ENCODE measurements at places on chromosomes 1 and 21.
A peak's percentile ranks its signal among the peaks of the same experiment; 100 is the strongest.

- no peak for DNase-seq
These were observed 13.5 kb upstream of the FOXJ3 start for GRCh38 chr1:42348498-42348897.

- DNase-seq: peak; percentile 54
These were observed 32.1 kb downstream of the JAK1 start for GRCh38 chr1:64934115-64934877.

DNA sequence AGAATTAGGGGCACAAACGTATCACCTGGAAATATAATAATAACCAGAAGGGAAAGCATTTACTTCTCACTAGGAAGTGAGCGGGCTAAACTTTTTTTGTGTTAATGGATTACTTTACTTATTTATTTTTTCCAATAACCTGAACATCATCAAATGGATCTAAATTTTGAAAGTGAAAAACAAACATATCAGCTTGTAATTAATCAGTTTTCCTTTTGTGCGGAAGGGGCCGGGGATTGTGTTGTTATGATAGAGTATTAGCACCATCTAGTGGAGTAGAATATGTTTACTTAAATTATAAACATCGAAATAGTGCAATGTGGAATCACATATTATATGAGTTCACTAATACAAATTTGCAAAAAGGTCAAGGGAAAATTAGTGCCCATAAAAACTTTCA is 9.0 kb downstream of the CFH start:
- peak; percentile 31 for DNase-seq

DNA sequence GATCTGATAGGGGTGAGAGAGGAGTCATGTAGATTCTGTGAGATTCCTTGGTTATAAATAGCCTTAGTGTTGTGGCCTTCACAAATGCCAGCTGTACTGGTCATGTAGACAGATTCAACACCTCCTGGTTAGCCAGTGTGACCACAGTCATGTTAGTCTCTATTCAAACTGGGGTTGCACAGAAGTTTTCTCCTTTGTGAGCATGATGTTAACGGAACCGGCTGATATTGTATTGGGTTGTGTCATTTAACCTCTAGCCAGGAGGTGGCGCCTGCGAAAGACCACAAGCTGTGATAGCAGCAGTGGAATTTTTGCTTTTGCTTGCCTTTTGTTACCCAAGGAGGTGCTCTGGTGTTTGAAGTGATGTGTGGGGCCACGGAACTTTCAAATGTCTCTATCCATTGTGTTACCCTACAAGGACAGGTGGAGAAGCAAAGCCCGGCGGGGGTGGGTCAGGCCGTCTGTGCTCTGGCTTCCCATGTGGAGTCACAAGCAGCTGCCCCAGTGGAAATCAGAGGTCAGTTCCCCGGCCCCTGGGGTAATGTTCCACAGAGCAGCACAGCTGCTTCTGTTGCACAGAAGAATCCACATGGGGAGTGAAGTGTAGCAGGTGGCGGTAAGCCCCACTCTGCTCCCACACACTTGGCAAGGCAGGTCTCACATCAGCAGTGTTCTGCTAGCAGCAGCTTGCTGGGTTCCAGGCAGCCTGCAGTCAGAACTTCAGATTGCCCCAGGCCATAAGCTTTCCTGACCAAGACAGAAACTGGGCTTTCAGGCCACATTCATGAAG is 112.6 kb downstream of the ADAMTS1 start:
- peak; percentile 7 for DNase-seq

GRCh38 chr1:59316497-59317128 is 19.7 kb downstream of the FGGY start:
- DNase-seq: peak; percentile 48

DNA sequence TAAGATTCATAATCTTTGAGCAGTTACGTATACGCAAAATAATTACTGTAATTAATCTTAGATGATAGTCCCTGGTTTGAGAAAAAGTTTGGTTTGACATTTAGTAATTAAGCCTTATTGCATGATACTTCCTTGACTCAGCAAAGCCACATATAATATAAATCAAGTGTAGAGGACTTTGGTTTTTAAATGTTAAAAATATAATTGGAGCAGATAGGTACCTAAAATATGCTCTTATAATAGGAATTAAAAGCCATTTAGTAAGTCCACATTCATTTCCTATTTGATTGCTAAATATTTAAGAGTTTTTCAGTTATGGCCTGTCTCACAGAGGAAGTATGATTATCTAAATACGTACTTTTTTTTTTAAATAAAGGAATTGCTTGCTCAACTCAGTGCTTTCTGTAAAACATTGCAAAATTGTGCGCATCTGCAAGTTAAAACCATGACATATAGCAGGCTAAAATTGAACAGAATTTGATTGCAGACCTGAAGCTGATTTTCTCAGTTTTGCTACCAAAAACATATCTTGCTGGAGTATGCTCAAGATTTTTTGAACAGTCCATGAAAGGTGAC is 20.4 kb downstream of the RPE65 start:
- peak; percentile 19 for DNase-seq

GRCh38 chr1:231602673-231602984 is 24.0 kb upstream of the DISC1 start:
- DNase-seq: no peak

- DNase-seq: peak; percentile 83
These were observed 34.3 kb upstream of the ECE1 start for GRCh38 chr1:21324368-21325141.

GRCh38 chr1:78840453-78841271 is 165.9 kb downstream of the ADGRL4 start:
- DNase-seq: no peak

GRCh38 chr1:29504196-29504595 is 267.9 kb downstream of the PTPRU start:
- no peak for DNase-seq

- peak; percentile 55 for DNase-seq
These were observed 146.0 kb downstream of the RERE start for GRCh38 chr1:8671306-8671917.

- DNase-seq: no peak
These were observed 46.2 kb downstream of the TRABD2B start for GRCh38 chr1:47951026-47951425.

GRCh38 chr1:217435204-217435603 is 195.7 kb downstream of the GPATCH2 start:
- no peak for DNase-seq

DNA sequence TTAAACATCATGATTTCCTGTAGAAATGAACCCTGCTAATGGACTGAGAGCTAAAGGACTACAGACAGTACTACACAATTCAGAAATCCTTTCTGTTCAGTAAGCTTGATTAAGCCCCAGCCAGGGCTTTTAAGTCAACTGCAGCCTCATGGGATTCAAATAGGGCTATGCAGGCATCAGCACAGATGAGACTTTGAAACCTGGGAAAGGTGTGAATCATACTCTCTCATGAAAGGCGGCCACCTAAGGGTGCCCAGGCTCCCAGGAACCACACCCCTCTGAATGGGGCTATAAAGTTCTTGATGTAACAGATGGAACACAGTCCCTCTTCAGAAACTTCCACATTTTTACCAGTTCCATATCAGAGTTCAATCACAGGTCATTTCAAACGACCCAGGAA is 7.6 kb downstream of the SIPA1L2 start:
- DNase-seq: no peak

- no peak for DNase-seq
These were observed 37.7 kb upstream of the LRRN2 start for GRCh38 chr1:204723131-204723787.

DNA sequence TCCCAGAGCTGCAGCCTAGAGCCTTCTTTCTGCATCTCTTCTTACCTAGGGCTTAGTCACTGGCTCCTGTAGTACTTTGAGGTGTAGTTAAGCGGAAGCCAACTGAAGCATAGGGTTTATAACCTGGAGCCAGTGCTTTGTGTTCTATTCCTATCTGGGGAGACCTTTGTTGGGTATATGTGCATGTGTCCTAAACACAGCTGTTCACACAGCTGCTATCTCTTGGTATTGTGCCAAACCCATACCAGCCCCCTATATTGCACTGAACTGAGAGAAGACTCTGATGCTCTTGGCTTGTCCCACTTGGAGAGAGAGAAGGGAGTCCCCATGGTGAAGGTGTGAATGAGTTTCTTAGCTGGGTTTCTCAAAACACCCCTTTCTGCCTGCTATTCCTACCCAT is 17.2 kb upstream of the NFASC start:
- DNase-seq: no peak

DNA sequence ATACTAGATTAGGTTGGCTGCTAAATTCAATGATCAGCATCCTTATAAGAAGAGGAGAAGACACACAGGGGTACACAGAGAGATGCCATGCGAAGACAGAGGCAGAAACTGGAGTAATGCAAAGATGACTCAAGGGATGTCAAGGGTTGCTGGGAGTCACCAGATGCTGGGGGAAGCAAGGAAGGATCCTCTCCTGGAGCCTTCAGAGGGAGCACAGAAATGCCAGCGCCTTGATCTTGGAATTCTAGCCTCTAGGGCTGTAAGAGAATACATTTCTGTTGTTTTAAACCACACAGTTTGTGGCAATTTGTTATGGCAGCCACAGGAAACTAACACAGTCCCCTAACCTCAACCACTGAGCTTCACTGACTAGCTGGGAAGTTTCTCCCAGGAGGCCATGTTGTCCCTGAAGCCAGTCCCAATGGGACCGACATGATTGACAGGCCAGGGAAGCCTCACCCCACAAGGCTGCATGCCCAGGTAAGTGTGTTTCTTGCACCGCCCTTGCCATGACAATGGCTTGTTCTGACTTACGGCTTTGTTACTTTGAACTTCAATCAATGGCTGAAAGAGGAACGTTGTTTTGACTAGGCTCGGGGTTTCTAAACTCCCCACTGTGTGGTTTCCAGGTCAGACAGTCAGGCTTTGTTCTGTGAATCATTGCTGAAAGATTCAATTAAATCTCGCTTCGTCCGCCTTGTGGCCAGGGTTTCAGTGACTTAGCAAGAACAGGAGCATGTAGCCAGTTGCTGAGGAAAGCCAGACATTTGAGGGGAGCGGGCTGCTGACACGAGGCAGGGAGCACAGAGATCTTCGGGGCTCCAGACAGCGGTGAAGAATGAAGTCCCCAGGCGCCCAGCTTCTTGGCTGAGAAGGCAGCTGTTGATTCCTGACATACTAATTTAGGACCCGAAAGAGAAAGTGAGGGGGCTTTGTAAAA is 62.3 kb downstream of the RUNX1 start:
- peak; percentile 85 for DNase-seq

GRCh38 chr1:1573843-1574720 is 581 bp downstream of the SSU72 start:
- DNase-seq: peak; percentile 67

- no peak for DNase-seq
These were observed 6.6 kb upstream of the DDR2 start for GRCh38 chr1:162625679-162626078.

- DNase-seq: no peak
These were observed 589.4 kb downstream of the PLPP3 start for GRCh38 chr1:55990007-55990406.

DNA sequence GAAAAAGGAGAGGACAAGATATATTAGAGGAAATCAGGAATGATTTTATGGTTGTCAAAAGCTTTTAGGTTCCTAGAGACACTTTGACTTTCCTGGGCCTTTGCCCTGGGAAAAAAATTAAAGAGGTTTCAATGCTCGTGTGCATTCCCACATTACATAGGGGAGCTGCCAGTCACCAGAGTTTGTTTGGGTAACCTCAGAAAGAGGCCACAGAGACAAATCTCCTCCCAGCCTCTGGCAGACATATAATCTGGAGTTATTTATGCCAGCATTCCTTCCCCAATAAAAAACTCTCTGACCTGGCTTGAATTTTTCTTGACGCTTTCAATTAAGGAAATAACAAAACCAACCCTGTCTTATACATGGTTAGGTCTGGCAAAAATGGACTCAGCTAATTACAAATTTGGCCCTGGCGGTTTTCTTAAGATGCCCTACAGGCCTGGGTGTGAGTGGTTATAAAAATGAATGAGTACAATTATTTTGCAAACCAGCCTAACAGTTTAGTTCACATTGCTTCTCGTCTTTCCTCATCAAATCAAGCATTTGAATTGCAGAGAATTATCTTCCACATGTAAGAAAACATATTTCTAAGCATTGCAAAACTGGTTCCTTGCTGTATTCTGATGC is 63.7 kb downstream of the WLS start:
- no peak for DNase-seq
